ENCODE measurements at places on chromosomes 4 and X. TPM values are rescaled to one million over a fixed set of nuclear protein-coding genes. Genes with fewer than 3 reads are reported as not detected.

Gene IL9R
- 0.48 TPM for polyA plus RNA-seq

Gene GJB1
- polyA plus RNA-seq, result 64.0 TPM

Gene SMR3B
- polyA plus RNA-seq, result not detected

Gene FMR1NB
- 0.04 TPM for polyA plus RNA-seq

Gene CLDN34
- 0.07 TPM for polyA plus RNA-seq

Gene PNMA6A
- 11.9 TPM for polyA plus RNA-seq

Gene YY2
- 2.8 TPM for polyA plus RNA-seq

Gene PAGE2B
- 0.57 TPM for polyA plus RNA-seq

Gene ADGRG2
- 1.4 TPM for polyA plus RNA-seq

Gene MTCP1
- polyA plus RNA-seq, result 15.2 TPM

Gene PARM1
- polyA plus RNA-seq, result 38.2 TPM

Gene XG
- polyA plus RNA-seq, result 0.06 TPM

Gene CFI
- polyA plus RNA-seq, result 244 TPM

Gene MAGED4
- polyA plus RNA-seq, result 23.9 TPM

Gene SLC25A4
- 34.0 TPM for polyA plus RNA-seq

Gene EREG
- 6.8 TPM for polyA plus RNA-seq

Gene CT55
- 0.06 TPM for polyA plus RNA-seq

Gene CXCL8
- polyA plus RNA-seq, result 0.78 TPM

Gene USP51
- polyA plus RNA-seq, result 7.4 TPM

Gene LRAT
- 1.6 TPM for polyA plus RNA-seq

Gene FGF16
- polyA plus RNA-seq, result not detected

Gene FHDC1
- 10.7 TPM for polyA plus RNA-seq

Gene FRAS1
- polyA plus RNA-seq, result 12.9 TPM

Gene MAMLD1
- 3.8 TPM for polyA plus RNA-seq

Gene STK26
- 9.4 TPM for polyA plus RNA-seq

Gene HMX1
- not detected for polyA plus RNA-seq

Gene SSX2B
- not detected for polyA plus RNA-seq

Gene ZGRF1
- 7.3 TPM for polyA plus RNA-seq

Gene FAAH2
- polyA plus RNA-seq, result 10.6 TPM

Gene DUSP9
- polyA plus RNA-seq, result 0.78 TPM

Gene LARP7
- polyA plus RNA-seq, result 60.7 TPM

Gene TMPRSS11B
- polyA plus RNA-seq, result 0.03 TPM

Gene POU3F4
- polyA plus RNA-seq, result not detected

Gene S100P
- 5.0 TPM for polyA plus RNA-seq

Gene ARHGAP10
- polyA plus RNA-seq, result 11.0 TPM

Gene ABCG2
- 5.7 TPM for polyA plus RNA-seq

Gene DDX53
- not detected for polyA plus RNA-seq

Gene HSD17B13
- polyA plus RNA-seq, result 0.49 TPM

Gene TMSB15A
- polyA plus RNA-seq, result 18.6 TPM

Gene AVPR2
- 0.28 TPM for polyA plus RNA-seq

Gene GAGE1
- polyA plus RNA-seq, result not detected

Gene LANCL3
- polyA plus RNA-seq, result 0.33 TPM

Gene MAGEA2B
- not detected for polyA plus RNA-seq

Gene WAS
- polyA plus RNA-seq, result 6.3 TPM

Gene SLITRK4
- 13.7 TPM for polyA plus RNA-seq

Gene RPA4
- 0.10 TPM for polyA plus RNA-seq

Gene CFP
- 4.2 TPM for polyA plus RNA-seq

Gene IGBP1
- polyA plus RNA-seq, result 141 TPM

Gene NPNT
- 163 TPM for polyA plus RNA-seq

Gene TLR1
- polyA plus RNA-seq, result 4.3 TPM
